ENCODE measurements at places on chromosomes 13 and 19.

- DNase-seq = no peak
These were observed 143.5 kb downstream of the DNAJC15 start for GRCh38 chr13:43166644-43167457.

DNA sequence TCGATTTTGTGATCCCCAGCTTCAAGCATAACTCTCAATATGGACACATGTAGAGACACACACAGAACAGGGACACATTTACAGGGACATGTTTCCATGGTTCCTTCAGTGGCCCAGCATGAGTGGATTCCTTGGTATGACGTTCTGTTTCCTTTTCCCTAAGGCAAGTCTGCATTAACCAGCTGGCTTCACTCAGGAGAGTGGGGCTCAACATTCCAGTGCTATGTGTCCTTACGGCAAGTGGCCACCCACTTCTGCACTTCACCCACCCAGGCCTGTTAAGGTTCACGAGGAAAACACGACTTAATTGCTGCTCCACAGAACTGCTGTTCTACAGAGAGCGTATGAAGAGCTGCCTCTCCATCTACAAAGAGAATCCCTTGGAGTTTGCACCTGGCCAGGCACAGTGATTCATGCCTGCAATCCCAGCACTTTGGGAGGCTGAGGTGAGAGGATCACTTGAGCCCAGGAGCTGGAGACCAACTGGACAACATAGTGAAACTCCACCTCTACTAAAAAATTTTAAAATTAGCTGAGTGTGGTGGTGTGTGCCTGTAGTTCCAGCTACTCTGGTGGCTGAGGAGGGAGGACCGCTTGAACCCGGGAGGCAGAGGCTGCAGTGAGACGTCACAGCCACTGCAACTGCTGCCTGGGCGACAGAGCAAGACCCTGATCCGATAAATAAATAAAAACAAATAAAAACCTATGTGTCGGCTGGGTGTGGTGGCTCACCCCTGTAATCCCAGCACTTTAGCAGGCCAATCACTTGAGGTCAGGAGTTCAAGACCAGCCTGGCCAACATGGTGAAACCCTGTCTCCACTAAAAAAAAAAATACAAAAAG lies 32.5 kb downstream of the BRD4 start:
- no peak for DNase-seq

GRCh38 chr19:30225676-30226463 lies 146.3 kb upstream of the ZNF536 start:
- DNase-seq = no peak

DNA sequence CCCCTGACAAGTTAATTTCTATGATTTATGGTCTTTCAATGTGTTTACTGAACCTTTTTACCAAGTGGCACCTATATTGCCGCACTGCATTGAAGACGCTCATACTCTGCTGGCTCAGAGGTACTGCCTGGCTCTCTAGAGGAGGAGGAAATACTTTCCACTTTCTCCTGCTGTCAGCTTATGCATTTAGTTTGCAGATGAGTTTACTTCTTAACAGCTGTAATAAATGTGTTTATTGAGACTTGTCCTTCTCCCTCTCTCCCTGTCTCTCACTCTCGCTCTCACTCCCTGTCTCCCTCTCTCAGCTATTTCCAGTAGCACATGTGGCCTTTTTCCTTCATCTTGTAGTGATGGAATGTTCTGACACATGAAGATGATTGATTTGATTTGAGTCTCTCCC lies 60.3 kb upstream of the SPATA13 start:
- DNase-seq = no peak

DNA sequence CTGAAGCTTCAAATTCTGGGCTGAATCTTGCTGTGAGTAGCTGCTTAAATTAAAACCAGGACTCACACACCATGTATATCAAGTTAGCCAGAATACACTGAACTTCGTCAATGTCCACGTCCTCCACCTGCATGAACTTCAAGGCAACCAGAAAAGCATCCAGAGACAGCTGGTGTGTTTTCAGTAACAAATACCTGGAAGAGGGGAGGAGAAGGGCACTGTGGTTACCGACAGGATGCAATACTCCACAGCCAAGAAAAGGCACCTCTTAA lies 20.4 kb downstream of the PROZ start:
- no peak for DNase-seq

GRCh38 chr19:32178401-32178800 lies 167.0 kb upstream of the ZNF507 start:
- no peak for DNase-seq

GRCh38 chr13:20192158-20192835 lies 441 bp downstream of the GJB2 start:
- no peak for DNase-seq

DNA sequence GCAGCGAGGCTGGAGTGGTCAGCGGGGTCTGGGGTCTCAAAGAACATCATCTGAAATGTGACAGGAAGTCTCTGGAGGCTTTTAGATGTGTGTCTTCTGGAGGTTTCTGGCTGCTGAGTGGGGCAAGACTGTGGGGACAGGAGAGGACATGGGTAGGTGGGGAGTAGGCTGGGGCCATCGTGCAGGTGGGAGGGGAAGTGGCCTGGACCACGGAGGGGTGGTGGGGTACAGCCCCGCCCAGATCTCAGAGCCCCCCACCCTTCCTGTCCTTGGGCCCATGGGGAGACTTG lies 6.2 kb downstream of the AP1M1 start:
- DNase-seq = no peak

- DNase-seq = no peak
These were observed 343.5 kb upstream of the SPRY2 start for GRCh38 chr13:80684217-80684991.

GRCh38 chr13:77056382-77056781 lies 29.4 kb upstream of the FBXL3 start:
- no peak for DNase-seq

DNA sequence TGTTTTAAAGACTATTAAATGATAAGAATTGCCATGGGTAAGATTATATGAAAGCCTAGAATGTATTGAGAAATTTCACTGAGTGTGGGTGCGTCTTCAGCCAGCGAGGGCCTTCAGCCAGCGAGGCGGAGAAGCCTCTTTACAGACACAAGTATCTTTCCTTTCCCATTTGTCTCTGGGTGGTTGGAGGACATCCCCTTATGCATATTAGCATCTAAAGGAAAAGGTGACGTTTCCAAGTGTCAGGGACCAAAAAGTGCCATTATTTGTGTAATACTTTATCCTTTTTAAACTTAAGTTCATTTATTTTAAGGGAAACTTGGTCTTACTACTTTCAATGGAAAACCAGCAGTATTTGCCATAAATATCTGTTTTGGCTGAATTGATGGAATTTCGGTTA lies 22.2 kb downstream of the SMARCA4 start:
- DNase-seq = no peak

GRCh38 chr19:2246801-2247361 lies 2.2 kb upstream of the AMH start:
- DNase-seq = no peak

- DNase-seq = no peak
These were observed 10.4 kb downstream of the NUDT19 start for GRCh38 chr19:32702010-32702409.

- DNase-seq = no peak
These were observed 2.3 kb downstream of the MYH14 start for GRCh38 chr19:50205681-50206138.

GRCh38 chr19:55080121-55080967 lies 4.7 kb downstream of the EPS8L1 start:
- DNase-seq = peak; percentile 69

- peak; percentile 11 for DNase-seq
These were observed 25.1 kb upstream of the MEIS3 start for GRCh38 chr19:47444388-47444821.

- no peak for DNase-seq
These were observed 31.2 kb downstream of the KEAP1 start for GRCh38 chr19:10471909-10472308.

DNA sequence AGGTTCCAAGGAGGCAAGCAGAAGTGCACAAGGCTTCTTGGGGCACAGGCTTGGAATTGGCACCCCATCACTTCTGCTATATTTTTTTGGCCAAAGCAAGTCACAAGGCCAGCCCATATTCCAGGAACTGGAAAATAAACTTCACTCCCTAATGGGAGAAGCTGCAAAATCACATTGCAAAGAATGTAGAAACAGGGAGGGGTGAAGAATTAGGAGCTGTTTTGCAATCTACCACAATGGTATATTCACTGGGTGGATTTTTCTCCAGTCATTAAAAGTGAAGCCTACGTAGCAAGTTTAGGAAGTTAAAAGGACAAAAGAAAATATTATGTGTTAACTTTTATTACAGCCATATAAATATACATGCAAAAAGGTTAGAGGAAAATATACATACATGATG lies 464.8 kb downstream of the COG6 start:
- DNase-seq = no peak

GRCh38 chr19:49441210-49441959 lies at the start of gene SLC17A7:
Gene SLC17A7, minus strand, starts transcription at chr19:49441527. Its CDS starts 148 bp downstream, at chr19:49441379.
- peak; percentile 50 for DNase-seq

DNA sequence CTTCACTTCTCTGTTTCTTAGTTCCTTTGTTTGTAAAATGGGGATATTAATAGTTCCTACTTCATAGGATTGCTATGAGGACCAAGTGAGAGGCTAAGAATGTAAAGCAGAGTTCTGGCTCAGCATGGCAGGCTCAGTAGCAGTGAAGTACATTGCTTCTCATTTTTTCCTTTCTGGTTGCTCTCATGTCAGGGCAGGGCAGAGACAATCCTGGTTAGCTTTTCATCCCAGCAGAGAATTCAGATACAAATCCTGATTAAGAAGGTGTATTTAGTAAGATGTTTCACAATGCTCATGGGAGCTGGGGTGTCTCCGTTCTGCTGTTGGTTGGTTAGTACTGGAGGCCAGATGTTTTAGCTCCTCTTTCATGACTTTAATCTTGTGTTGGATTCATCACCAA lies 42.9 kb downstream of the WASF3 start:
- no peak for DNase-seq

- peak; percentile 62 for DNase-seq
These were observed 2.5 kb downstream of the ZC3H4 start for GRCh38 chr19:47111006-47111621.

GRCh38 chr13:25982907-25983306 lies 68.9 kb downstream of the SHISA2 start:
- no peak for DNase-seq

DNA sequence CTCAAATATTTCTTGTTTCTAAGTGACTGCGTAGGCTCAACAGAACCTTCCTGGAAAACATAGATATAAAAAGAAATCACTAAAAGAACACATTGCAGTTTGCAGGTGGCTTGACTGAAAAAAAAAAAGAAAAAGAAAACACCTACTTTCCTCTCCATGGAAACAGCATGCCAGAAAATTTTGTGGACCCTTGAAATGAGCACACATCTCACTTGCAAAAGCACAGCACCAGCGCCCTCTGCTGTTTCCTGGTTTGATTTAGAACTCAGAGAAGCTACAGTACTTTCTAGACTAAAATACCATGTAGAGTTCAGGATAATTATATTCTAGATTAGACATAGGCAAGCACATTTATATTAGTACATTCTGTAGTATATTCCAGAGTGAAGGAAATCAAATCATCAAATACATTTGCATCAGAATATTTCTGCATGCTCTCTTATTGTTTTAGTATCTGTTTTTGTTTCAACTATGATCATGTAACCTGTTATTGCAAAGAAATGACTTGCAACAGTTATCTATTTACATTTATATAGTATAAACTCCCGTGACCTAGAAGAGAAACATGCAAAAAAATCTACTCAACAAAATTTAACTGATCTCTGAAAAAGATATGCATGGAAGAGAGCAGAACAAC lies 22.3 kb upstream of the XPO4 start:
- peak; percentile 64 for DNase-seq

DNA sequence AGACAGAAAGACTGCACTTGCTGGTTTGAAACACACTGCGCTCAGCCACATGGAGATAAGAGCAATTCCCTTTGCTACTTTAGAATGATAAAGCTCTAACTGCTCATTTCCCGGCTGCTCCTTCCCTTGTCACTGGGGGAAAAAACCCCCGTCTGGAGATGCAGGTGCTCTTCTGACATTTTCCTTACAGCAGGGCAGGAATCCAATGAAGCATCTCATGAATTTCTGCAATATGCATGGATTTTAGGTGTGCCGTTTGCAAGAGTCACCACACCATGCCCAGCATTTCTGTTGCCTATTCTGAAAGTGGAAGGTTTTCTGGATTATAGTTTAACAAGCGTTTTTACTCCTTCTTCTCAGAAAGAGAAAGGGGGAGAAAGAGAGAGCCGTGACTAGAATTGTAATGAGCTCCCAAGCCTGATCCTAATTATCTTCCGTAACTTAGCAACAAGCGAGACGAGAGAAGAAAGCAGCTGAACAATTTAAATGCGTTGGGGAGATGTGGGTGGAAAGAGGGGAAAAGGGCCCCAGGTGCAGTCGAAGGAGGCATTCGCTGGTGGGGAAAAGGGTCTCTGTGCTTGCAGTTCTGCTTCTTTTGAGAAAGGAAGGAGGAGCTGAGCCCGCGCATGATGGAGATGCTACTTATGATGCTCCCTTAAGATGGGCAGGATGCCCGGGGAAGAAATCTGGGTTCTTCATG lies 76.6 kb upstream of the SPATA13 start:
- no peak for DNase-seq

DNA sequence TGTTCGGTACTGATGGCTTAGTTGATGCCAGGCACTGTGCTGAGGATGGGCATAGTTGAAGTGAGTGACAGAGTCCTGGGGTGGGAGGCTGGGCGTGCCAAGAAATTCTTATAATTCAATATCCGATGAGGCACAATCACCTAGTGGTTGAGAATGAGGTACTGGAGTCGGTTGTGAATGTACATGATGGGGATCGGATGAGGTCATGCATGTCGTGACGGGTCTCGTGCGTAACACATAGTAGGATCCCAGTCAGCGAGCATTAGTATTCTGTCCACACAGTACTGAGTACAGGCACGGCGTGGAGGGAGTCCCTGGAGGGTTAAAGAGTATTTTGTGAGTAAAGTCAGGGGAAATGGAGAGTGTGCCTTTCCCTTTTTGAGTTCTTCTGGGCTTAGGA lies 2.8 kb downstream of the SAFB start:
- DNase-seq = no peak

DNA sequence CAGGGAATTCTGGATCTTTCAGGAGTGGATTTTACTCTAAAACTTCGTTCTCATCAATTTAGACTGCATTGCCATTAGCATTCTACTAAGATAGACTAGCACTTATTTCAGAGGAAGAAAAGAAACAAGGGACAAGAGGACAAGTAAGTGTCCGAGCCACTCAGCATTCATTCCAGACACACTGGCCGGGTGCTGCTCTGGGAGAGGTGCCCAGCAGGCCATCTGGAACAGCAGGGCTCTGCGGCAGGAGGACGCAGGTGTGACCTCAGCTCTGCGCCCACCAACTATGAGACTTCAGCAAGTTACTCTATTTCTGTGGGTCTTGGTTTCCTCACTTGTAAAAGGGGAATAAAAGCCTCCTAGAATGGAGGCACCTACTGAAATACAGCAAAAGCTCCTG lies 4.2 kb downstream of the EPS15L1 start:
- DNase-seq = no peak

DNA sequence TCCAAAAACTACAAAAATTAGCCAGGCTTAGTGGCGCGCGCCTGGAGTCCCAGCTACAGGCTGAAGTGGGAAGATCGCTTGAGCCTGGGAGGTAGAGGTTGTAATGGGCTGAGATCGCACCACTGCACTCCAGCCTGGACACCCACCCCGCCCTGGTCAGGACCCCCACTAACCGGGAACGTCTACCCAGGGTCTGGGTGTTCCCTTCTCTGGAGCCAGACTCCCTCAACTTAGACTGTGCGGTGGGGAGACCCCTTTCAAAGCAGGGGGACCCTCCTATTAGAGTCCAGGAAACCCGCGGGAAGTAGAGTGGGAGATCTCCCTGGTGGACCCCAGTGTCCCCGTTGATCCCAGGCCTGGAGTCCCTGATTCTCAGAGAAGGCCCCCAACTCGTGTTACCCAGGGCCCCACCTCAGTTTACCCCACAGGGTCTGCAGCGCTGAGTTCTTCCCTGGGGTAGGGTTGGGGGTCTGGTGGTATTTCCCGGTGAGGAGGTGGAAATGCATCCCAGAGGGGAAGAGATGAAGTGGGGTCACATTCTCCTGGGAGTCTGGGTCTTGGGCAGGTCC lies 6.1 kb upstream of the ARRDC2 start:
- no peak for DNase-seq

Data from CD4-positive, alpha-beta T cell treated with Interleukin-1 beta for 1 hour (primary cell).